ENCODE measurements at places on chromosomes 6 and 20.

- peaks cover 53% of the 10 kb centered on the region for H3K27me3 ChIP-seq
- peak overlapping the region; percentile 46 for H3K27ac ChIP-seq
- peak; percentile 75 for DNase-seq
- H3K4me3 ChIP-seq = no peak overlapping the region
These were observed 15.0 kb upstream of the ABHD16B start for GRCh38 chr20:63846128-63846771.

DNA sequence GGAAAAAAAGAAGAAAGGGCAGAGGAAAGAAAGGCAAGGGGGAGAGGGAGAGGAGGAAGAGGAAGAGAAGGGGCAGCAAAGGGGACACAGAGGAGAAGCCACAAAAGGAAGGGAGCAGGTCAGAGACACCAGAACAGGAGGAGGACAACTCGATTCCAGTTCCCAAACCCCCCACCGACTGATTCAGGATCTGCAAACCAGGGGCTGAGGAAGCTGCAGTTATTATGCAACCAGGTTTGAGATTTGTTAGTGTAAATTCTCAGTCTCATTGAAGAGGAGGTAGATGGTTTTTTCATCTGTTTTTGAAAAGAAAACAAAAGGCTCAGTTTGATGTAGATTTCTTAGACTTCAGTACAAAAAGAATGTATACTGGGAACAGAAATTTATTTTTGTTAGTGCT lies 202.8 kb downstream of the FOXC1 start:
- DNase-seq = no peak
- no peak overlapping the region for H3K27ac ChIP-seq
- no peak overlapping the region for H3K4me3 ChIP-seq
- no peaks in the 10 kb centered on the region for H3K36me3 ChIP-seq
- no peaks in the 10 kb centered on the region for H3K4me1 ChIP-seq

- H3K4me1 ChIP-seq = no peaks in the 10 kb centered on the region
- H3K4me3 ChIP-seq = no peak overlapping the region
- H3K27ac ChIP-seq = no peak overlapping the region
- H3K27me3 ChIP-seq = no peaks in the 10 kb centered on the region
These were observed 28.9 kb downstream of the STX7 start for GRCh38 chr6:132483779-132484679.

DNA sequence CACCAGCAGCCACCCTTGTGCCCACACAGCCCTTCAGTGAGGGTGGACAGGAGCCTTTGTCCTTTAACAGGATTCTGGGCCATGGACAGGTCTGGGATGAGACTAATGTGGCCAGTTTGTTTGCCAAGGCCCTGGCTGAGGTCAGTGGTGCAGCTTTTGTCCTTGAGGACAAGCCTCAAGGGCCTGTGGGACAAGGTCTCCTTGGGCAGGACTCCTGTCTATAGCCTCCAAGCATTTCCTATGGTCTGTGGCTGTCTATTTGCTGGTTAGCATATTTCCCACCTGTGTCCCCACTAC lies 44.1 kb downstream of the SUN5 start:
- no peak overlapping the region for H3K4me3 ChIP-seq
- no peak for DNase-seq
- H3K27me3 ChIP-seq = peaks cover 44% of the 10 kb centered on the region
- H3K36me3 ChIP-seq = no peaks in the 10 kb centered on the region
- no peaks in the 10 kb centered on the region for H3K4me1 ChIP-seq

- no peak overlapping the region for H3K27ac ChIP-seq
- H3K27me3 ChIP-seq = no peaks in the 10 kb centered on the region
- no peaks in the 10 kb centered on the region for H3K36me3 ChIP-seq
- no peak overlapping the region for H3K4me3 ChIP-seq
These were observed 55.3 kb downstream of the CDH26 start for GRCh38 chr20:60013296-60014139.

- H3K4me1 ChIP-seq = peaks cover 9% of the 10 kb centered on the region
- H3K27ac ChIP-seq = no peak overlapping the region
- H3K4me3 ChIP-seq = no peak overlapping the region
- DNase-seq = no peak
- no peaks in the 10 kb centered on the region for H3K36me3 ChIP-seq
- no peaks in the 10 kb centered on the region for H3K27me3 ChIP-seq
These were observed 152.9 kb downstream of the JARID2 start for GRCh38 chr6:15398633-15399275.

- no peak overlapping the region for H3K4me3 ChIP-seq
- H3K4me1 ChIP-seq = no peaks in the 10 kb centered on the region
- peaks cover 82% of the 10 kb centered on the region for H3K36me3 ChIP-seq
- H3K27ac ChIP-seq = no peak overlapping the region
These were observed 29.2 kb downstream of the GOPC start for GRCh38 chr6:117573006-117573680.

- peaks cover 10% of the 10 kb centered on the region for H3K4me1 ChIP-seq
- no peak overlapping the region for H3K4me3 ChIP-seq
- no peak for DNase-seq
These were observed 3.3 kb downstream of the KCNQ2 start for GRCh38 chr20:63469019-63469712.

GRCh38 chr6:135520781-135521180 lies 23.2 kb upstream of the AHI1 start:
- H3K36me3 ChIP-seq = no peaks in the 10 kb centered on the region
- no peak overlapping the region for H3K27ac ChIP-seq
- no peaks in the 10 kb centered on the region for H3K27me3 ChIP-seq

DNA sequence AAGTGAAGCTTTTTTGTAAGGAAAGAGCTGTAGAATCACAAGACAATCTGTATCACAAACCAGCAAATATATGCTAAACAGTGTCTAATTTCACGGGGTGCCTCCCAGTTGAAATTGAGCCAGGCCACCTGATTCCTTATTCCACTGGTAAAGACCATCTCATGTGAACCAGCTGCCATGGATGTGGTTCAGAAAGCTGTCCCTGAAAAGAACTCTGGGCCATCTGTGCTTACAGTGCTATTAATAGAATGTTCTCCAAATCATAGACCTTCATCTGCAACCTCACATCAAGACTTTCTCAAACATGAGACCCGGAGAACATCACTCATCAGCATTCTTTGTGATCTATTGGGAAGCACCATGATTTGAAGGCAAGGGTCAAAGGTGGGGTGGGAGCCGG lies 89.7 kb downstream of the FBXO5 start:
- no peak overlapping the region for H3K4me3 ChIP-seq
- H3K4me1 ChIP-seq = no peaks in the 10 kb centered on the region
- no peaks in the 10 kb centered on the region for H3K36me3 ChIP-seq
- H3K27ac ChIP-seq = no peak overlapping the region
- DNase-seq = no peak
- H3K27me3 ChIP-seq = no peaks in the 10 kb centered on the region

DNA sequence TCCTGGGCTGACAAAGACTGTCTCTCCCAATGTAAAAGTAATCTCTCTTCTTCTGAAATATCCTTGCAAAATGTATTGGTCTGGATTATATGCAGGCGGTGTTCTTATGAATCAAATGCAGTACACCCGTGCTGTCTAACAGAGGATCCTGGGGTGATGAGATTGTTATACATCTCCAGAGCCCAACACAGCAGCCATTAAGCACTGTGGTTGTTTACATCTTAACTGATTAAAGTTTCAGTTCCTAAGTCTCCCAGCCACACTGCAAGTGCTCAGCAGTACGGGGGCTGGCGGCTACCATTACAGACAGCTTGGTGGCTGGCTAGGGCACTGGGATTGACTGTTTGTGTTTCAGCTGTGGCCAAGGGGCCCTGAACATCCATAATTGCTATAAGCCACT lies 7.0 kb downstream of the UNC93A start:
- H3K27ac ChIP-seq = no peak overlapping the region
- H3K4me3 ChIP-seq = no peak overlapping the region
- H3K36me3 ChIP-seq = no peaks in the 10 kb centered on the region
- DNase-seq = no peak
- H3K4me1 ChIP-seq = peaks cover 2% of the 10 kb centered on the region

DNA sequence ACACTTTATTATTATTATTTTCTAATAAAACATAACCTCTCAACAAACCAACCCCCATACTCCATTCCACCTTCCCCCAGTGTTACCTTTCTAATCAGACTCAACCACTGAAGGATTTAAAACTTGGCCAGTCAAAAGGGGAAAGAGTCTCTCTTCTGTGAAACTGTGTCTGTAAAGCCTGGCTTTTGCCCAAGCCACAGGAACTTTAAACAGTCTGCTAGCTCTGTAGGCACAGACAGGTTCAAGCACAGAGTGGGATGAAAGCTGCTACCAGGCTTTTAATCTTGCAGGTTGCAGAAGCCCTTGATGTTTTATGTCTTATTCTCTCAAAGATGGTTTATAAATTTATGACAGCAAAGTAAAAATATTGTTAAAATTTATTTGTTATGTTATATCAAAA lies 585.7 kb downstream of the TENT5A start:
- peak; percentile 62 for DNase-seq
- no peaks in the 10 kb centered on the region for H3K36me3 ChIP-seq

DNA sequence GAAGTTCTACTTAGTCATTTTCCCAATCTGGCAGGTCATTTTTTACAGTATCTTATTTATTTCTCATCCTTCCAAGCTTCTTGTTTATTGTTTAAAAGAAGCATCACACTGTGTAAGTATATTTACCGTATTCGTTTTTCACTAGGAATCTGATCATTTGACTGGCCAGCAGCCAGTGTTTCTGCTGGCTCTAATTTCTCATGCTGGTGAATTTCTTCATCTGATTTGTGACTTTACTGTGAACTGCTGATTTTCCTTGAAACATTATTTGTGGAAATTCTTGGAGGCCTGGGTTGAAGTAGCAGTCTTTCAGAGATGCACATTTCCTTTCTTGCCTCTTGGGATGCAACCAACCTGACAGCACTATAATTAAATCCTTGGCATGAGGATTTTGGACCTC lies 65.9 kb downstream of the PREP start:
- no peaks in the 10 kb centered on the region for H3K27me3 ChIP-seq
- DNase-seq = no peak
- H3K4me3 ChIP-seq = no peak overlapping the region
- no peak overlapping the region for H3K27ac ChIP-seq
- peaks cover 24% of the 10 kb centered on the region for H3K36me3 ChIP-seq

DNA sequence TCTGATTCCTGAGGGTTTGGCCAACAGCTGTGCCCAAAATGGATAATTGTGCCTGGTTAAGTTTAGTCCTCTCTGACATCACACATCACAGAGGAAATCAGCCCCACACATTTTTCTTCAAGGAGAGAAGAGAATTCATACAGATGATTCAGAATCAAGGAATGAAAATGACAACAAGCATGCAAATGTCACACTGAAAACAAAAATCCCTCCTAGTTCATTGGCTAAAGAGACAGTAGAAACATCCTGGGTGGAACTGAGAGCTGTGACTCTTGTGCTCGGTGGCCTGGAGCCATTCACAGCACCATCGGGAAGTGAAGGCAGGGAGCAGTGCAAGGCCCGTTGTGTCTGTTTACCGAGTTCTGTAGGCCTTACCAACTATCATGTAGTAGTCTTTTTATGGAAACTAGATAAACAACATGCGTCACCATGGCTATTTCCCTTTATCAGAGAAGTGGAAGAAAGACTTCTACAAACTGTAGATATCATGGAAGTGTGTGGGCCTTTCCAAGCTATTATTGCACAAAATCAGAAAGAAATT lies 81.7 kb upstream of the TENT5A start:
- H3K27me3 ChIP-seq = no peaks in the 10 kb centered on the region
- H3K36me3 ChIP-seq = no peaks in the 10 kb centered on the region
- no peak overlapping the region for H3K4me3 ChIP-seq
- H3K27ac ChIP-seq = no peak overlapping the region

GRCh38 chr20:30513050-30513628 lies 744.3 kb upstream of the DEFB115 start:
- H3K27me3 ChIP-seq = no peaks in the 10 kb centered on the region
- DNase-seq = no peak
- H3K4me1 ChIP-seq = no peaks in the 10 kb centered on the region
- H3K4me3 ChIP-seq = no peak overlapping the region
- no peaks in the 10 kb centered on the region for H3K36me3 ChIP-seq
- no peak overlapping the region for H3K27ac ChIP-seq

GRCh38 chr6:4920914-4921410 lies 82.9 kb downstream of the RPP40 start:
- no peak overlapping the region for H3K27ac ChIP-seq
- peaks cover 4% of the 10 kb centered on the region for H3K36me3 ChIP-seq
- no peaks in the 10 kb centered on the region for H3K27me3 ChIP-seq
- DNase-seq = no peak
- H3K4me3 ChIP-seq = no peak overlapping the region

DNA sequence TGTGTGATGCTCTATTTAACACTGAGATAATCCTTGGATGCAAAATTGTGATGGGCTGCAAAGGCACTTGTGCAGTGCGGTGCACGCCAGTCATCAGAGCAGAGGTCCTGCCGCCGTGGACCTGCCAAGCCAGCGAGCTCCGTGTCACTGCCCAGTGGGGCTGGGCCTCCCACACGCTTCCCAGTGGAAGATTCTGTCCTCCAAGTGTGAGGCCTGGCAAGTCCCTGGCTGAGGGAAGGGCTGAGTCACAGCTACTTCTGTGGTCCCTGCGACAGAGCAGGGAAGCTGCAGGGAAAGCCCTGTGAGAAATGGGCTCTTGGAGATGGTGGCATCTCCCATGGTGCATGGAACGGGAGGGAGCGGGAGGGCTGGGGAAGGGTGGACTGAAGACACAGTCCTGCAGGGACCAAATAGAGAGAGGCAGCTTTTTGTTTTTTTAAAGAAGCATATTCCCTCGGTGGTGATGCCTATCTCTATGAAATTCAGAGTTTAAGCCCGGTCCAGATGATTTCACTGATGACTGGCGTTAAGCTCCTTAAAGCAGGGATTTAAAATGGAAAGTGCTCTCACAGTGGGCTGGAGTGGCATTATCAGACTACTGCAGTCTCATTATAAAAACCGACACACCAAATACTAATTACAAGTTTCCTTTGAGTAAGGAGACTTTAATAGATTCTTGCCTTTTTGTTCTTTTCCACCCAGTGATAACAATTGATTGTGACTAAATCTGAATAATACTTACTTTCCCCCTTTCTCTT lies 413.7 kb downstream of the QKI start:
- peaks cover 4% of the 10 kb centered on the region for H3K4me1 ChIP-seq
- no peaks in the 10 kb centered on the region for H3K27me3 ChIP-seq

DNA sequence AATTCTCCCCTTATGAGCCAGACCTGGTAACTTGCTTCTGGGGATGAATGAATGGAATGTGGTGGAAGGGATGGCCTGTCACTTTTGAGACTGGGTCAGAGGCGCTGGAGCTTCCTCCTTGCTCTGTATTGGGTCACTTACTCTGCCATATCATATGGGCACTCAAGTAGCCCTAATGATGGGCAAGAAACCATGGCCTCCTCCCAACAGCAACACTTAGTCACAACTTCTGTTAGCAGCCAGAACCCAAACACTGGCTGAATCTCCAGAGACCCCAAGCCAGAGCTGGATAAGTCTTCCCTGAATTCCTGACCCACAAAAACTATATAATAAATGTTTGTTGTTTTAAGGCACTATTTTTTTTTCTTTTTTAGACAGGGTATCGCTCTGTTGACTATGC lies 5.5 kb downstream of the E2F1 start:
- H3K4me3 ChIP-seq = no peak overlapping the region
- H3K36me3 ChIP-seq = peaks cover 7% of the 10 kb centered on the region
- H3K27ac ChIP-seq = no peak overlapping the region
- no peaks in the 10 kb centered on the region for H3K27me3 ChIP-seq

DNA sequence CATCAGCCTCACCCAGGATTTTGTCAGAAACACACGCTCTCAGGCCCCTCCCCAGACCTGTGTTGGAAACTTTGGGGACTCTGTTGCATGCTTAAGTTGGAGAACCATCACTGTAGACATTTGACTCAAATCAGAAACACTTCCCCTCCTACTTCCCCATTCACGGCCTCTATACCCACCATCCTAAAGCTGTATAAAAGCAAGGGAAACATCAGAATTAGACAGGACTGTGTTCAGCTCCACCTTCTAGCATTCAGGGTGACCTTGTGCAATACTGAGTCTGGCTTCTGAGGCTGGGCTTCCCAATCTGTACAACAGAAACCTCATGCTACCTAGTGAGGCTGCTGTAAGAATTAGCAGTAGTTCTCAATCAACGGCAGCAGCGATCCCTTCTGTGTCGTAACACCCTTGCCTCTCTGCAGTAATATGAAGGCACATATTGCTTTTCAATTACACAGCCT lies 252.3 kb downstream of the LY86 start:
- peaks cover 2% of the 10 kb centered on the region for H3K4me1 ChIP-seq
- H3K4me3 ChIP-seq = no peak overlapping the region
- no peak overlapping the region for H3K27ac ChIP-seq
- DNase-seq = no peak

Data from mesenchymal stem cell (in vitro differentiated cells and primary cell).